ENCODE measurements at places on chromosomes 4 and X.

- no peak for DNase-seq
Observed at GRCh38 chrX:110853610-110854009, 58.0 kb upstream of the CHRDL1 start.

- no peak for DNase-seq
Observed at GRCh38 chr4:165788686-165789463, 84.2 kb upstream of the TLL1 start.

GRCh38 chr4:153018684-153019083 lies 82.6 kb downstream of the FHDC1 start:
- DNase-seq: no peak

GRCh38 chr4:139896091-139896604 lies 230.5 kb downstream of the MGST2 start:
- DNase-seq: no peak

GRCh38 chrX:43566170-43566569 lies 89.9 kb upstream of the MAOA start:
- DNase-seq: no peak

GRCh38 chr4:107619066-107619465 lies 101.0 kb downstream of the PAPSS1 start:
- peak; percentile 17 for DNase-seq

GRCh38 chr4:4477796-4478195 lies 64.1 kb downstream of the STX18 start:
- no peak for DNase-seq

GRCh38 chr4:85102606-85103005 lies 136.1 kb upstream of the WDFY3 start:
- DNase-seq: no peak

- no peak for DNase-seq
Observed at GRCh38 chrX:68833448-68833805, 4.6 kb downstream of the EFNB1 start.

DNA sequence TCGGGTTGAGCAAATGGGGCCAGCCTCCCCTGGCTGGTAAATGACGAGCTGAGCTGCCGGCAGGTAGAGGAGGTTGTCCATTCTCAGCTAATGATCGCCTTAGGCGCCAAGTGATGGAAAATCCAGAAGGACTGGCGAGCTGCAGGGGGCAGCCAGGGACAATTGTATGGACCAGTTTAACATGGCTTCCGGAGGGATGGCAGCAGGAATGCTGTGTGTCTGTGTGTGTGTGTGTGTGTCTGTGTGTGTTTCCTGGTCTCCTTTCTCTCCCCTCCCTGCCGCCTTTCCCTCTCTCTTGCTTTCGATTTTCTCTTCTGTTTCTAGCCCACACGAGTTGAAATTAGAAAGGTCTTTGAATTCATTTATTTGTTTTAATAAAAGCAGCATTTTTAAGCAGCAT lies 45.2 kb upstream of the BCOR start:
- no peak for DNase-seq

GRCh38 chrX:20402956-20403355 lies 136.2 kb upstream of the RPS6KA3 start:
- no peak for DNase-seq

DNA sequence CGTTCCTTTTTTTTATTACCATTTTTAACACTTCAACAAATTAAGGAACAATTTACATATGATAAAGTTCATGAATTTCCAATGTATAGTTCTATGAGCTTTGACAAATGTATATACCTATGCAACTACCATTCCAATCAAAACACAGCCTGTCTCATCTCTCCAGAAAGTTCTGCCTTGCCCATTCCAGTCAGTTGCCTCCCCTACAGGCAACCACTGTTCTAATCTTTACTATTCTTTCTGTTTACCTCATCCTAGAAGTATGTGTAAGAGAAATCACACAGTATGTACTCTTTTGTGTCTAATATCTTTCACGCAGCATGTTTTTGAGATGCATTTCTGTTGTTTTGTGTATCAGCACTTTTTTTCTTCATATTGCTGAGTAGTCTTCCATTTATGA lies 224.9 kb downstream of the KIT start:
- no peak for DNase-seq

DNA sequence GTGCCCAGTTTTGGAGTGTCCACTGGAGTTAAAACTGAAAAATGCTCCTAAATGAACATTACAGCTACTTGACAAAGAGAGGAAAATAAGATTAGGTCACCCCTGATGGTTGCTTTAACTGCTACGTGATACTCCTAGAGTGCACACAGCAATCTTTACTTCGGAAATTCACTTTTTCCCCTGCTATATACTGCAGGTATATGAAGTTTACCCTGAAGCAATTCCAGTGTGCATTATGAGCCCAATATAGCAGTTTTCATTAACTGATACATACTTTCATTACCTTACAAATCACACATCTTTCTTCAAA lies 773 bp upstream of the ZNF827 start:
- no peak for DNase-seq

DNA sequence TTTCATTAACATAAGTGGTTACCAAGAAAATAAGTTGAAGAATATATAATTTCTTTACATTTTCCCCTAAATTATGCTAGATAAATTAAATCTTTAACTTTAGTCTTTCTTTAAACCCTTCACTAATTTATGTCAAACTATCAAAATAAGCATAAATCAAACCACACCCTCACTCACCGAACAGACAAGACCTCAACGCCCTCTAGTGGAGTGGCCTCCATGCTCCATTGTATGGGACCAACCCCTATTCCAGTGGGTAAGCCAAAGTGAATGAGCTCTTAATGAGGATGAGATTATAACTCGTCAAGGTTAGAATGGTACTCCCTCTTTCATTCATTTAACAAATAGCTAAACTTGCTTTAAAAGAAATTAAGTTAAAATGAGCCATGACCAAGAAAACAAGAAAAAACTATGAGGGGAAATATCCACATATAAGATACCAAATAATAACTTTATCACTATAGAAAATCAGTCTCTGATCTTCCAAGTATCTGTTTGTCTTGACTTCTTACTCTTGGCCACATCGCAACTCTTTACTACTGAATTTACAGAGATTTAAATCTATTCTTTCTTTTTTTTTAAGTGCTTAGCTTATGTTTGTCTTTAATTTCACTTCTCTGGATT lies 15.6 kb upstream of the BBS12 start:
- peak; percentile 30 for DNase-seq

GRCh38 chr4:17232566-17233253 lies 279.2 kb downstream of the QDPR start:
- no peak for DNase-seq

DNA sequence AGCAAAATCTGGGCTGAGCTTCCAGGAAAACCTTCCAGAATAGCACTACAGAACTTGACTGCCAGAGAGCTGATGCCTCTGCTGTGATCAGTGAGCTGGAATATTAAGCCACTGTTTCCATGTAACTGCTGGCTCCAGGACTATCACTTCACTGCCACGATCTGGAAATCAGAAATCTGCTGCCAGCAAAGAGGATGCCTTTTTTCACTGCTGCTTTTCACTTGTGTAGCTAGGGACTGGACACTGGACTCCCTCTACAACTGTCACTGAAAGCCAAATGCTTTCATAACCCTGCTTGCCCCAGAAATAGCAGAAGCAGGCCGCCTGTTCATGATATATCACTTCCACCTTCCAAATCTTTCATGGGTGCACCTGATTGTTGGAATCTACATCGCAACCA lies 9.4 kb upstream of the AP1S2 start:
- no peak for DNase-seq

DNA sequence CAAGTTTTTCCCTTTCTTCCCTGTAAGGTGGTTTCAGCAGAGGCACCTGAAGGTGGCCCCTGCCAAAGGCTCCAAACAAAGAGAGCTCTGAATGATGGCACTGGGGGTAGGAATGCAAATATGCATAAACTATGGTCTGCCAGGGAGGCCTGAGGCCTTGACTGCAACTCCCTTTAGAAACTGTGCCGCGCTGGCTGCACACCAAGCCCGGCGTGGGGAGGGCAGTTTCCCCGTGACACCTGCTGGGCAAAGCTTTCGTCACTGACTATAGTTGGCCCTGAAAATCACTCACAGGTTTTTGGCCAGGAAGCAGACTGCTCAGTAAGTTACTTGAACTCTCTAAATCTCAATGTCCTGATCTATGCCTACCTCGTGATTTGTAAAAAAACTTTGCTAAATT lies 97.8 kb upstream of the ATOH1 start:
- no peak for DNase-seq

- no peak for DNase-seq
Observed at GRCh38 chr4:107044170-107044569, 8.1 kb upstream of the DKK2 start.

GRCh38 chrX:53511322-53511721 lies 77.2 kb upstream of the HSD17B10 start:
- peak; percentile 41 for DNase-seq

GRCh38 chr4:145736241-145736831 lies 56.4 kb downstream of the C4orf51 start:
- DNase-seq: no peak

- no peak for DNase-seq
Observed at GRCh38 chrX:23505531-23506303, 161.6 kb upstream of the PRDX4 start.

DNA sequence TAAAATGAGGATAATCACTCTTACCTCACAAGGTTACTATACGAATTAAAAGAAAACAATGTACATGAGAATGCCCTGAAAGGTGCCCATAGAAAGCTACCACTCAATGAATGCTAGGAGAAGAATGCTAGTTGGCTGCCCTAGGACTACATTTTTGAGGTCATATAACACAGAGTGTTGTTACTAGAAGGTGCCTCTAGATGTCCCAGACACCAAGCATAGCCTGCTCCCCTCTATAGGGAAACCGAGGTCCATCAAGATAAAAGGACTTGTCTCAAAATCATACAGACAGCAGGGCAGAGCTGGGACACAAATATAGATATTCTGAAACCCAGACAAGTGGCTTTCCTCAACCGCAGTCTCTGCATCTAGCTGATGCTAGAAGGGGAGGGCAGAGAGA lies 147.0 kb upstream of the ARHGEF9 start:
- no peak for DNase-seq

- DNase-seq: no peak
Observed at GRCh38 chr4:17875402-17876070, 64.8 kb downstream of the NCAPG start.

GRCh38 chrX:28599957-28600356 lies 12.7 kb downstream of the IL1RAPL1 start:
- DNase-seq: no peak

DNA sequence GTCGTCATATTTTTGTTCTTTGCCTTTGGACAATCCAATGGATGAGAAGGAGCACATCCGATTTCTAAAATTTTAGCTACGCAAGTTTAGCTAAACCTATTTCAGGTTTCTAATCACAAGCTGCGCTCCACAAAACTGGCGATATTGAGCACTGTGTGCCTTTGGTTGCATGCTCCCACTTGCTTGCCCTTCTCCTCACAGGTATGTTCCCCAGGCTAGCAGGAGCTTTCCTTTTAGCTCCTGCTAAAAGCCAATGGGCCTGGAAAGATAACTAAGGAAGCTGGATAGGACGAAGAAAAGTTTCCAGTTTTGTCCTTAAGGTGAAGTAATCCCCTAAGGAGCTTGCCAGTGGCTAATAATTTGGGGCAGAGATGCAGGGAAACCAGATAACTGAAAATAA lies 975.2 kb downstream of the FSTL5 start:
- DNase-seq: no peak

- peak; percentile 63 for DNase-seq
Observed at GRCh38 chrX:47831788-47832187, 4.9 kb upstream of the ZNF81 start.

GRCh38 chrX:43657671-43658070 lies 1.6 kb downstream of the MAOA start:
- DNase-seq: no peak

DNA sequence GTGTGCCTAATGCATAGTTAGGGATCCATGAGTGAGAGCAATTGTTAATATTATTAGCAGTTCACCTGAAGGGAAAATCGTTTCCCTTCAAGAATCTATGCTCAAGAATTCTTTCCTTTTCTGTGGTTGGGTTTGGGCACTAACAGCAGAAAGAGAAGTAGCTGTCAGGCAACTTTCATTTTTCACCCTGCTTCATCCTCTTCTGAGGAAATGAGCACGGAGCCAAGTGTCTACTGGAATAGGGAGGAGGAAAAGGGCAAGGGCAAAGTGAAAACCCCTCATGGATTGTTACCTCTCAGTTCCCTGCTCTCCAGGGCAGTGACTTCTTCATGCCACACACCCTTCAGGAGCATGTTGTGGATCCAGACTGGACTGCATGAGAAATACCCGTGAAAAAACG lies 2.6 kb upstream of the HPGDS start:
- peak; percentile 35 for DNase-seq

All from inflammatory macrophage treated with lipopolysaccharide for 1 hour (primary cell).